Activated T-helper 17 cell treated with anti-CD3 and anti-CD28 coated beads, Interleukin-2, amount 50 U/mL, for 72 hours (primary cell): ENCODE measurements at places on chromosomes 2 and 18.

DNA sequence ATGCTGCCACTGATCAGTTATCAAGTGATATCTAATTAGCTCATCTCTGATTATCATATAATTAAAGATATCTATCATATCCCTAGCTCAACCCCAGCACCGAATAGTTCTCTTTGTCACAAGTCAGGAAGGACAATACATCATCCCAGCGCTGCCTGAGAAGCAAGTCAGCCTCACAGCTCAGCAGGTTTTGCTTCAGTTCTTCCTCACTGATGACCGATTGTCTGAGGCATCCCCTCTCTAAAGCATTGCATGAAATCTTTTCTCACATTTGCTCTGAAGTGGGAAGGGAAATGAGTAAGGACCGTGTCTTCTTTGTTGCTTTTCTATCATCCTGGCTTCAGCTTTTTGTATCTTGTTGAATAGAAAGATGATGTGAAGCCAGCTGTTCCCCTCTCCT is 247.9 kb downstream of the CMPK2 start:
- peaks cover 7% of the 10 kb centered on the region for H3K27me3 ChIP-seq
- no peak overlapping the region for H3K4me3 ChIP-seq
- H3K4me1 ChIP-seq: no peaks in the 10 kb centered on the region
- no peaks in the 10 kb centered on the region for H3K36me3 ChIP-seq

DNA sequence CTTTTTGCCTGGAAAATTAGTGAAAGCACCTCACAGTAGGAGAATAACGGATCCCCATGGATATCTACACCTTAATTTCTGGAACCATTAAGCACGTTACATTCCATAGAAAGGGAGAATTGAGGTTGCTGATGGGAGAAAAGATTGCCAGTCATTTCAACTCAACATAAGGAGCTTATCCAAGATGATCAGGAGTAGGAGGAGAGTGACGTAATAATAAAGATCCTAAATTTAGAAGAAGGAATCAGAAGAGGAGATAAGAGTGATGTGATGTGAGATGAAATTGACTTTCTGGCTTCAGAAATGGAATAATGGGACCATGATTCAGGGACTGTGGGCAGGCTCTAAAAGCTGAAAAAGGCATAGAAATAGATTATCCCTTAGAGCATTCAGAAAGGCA is 1017.8 kb upstream of the CHAC2 start:
- H3K4me3 ChIP-seq: no peak overlapping the region
- H3K4me1 ChIP-seq: no peaks in the 10 kb centered on the region
- no peak overlapping the region for H3K27ac ChIP-seq
- H3K36me3 ChIP-seq: no peaks in the 10 kb centered on the region
- no peak for ATAC-seq

- no peak overlapping the region for H3K4me3 ChIP-seq
- no peak for ATAC-seq
- H3K27ac ChIP-seq: no peak overlapping the region
- no peaks in the 10 kb centered on the region for H3K36me3 ChIP-seq
These were observed 320.0 kb downstream of the FSIP2 start for GRCh38 chr2:186058614-186059013.

- no peak overlapping the region for H3K4me3 ChIP-seq
- no peaks in the 10 kb centered on the region for H3K27me3 ChIP-seq
- peaks cover 5% of the 10 kb centered on the region for H3K4me1 ChIP-seq
- no peak overlapping the region for H3K27ac ChIP-seq
- H3K36me3 ChIP-seq: peaks cover 44% of the 10 kb centered on the region
These were observed 19.8 kb downstream of the ARL5A start for GRCh38 chr2:151808258-151809072.

DNA sequence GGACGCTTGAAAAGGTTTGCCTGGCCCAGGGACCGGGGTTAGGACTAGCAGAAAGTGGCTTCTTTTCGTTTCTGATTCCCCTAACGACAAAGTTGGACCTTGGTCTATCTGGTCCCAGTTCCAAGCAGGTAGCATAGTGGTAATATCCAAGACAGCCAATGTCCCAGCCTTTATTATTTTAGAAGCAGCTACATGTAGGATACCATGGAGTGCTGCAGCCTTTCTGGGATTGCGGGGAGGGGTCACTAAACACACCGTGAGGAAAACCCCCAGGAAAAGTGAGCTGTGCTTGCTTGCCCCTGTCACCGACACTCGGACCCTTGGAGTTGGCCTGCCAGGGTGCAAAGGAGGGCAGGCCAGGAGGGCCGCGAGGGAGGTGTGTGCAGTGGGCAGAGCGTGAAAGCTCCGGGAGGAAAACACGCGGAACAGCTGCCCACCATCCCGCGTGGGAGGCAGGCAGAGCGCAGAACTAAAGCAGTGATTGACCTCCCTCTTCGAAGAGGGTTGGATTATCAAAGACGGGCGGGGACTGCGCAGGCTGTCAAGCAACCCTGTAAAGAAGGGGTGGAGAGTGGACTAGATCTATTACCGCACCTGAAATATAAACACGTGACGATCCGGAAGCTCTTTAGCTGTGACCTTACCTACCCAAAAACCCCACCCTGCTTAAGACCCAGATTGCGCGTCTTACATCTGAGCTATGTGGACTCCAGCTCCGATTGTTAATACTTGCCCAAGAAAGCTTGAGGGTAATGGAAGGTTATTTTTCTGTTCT is 624 bp upstream of the MAP4K3 start:
- no peaks in the 10 kb centered on the region for H3K36me3 ChIP-seq
- H3K4me1 ChIP-seq: peaks cover 27% of the 10 kb centered on the region
- no peaks in the 10 kb centered on the region for H3K27me3 ChIP-seq
- peak overlapping the region; percentile 77 for H3K27ac ChIP-seq
- H3K4me3 ChIP-seq: peak overlapping the region; percentile 90

DNA sequence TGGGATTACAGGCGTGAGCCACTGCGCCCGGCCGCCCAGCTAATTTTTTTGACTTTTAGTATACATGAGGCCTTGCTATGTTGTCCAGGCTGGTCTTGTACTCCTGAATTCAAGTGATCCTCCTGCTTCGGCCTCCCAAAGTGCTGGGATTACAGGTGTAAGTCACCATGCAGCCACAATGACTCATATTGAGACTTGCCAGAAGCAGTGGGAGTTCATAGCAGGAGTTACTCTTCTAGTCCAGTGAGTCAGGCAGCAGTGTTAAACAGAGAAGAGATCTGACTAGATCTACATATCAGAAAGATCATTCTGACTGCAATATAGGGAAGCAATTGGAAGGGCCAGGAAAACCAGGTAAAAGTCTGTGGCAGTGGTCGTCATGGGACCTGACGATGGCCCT is 1.5 kb upstream of the FLACC1 start:
- H3K4me3 ChIP-seq: no peak overlapping the region
- no peaks in the 10 kb centered on the region for H3K27me3 ChIP-seq
- ATAC-seq: peak; percentile 97
- peak overlapping the region; percentile 16 for H3K27ac ChIP-seq
- H3K36me3 ChIP-seq: peaks cover 13% of the 10 kb centered on the region

DNA sequence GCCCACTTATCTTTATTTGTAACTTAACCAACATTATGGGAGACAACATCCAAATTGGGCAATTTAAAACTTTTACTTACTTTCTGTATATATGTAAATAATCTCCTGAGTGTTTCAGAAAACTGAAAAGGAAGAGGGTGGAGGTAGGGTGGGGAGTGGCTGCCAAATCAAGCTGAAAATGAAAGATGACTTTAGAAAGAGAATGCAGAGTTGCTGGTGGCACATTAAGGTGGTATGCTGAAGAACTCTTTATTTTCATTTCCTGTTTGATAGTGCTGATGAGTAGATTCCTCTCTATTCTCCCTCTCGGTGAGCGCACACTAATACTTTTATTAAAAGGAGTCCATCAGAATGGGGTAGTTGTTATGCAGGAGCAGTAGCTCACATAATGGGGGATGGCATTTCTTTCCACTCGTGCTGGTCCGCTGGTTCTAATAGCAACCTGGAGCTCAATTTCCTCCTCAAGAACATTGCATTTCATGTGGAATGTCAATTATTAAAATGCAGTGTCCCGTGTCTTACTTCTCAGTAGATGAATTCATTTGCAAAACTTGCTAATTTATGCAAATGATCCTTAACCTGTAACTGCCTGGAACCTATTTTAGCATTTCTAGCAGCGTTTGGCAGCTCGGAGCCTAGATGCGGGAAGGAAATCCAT is 466.9 kb upstream of the HNRNPA3 start:
- no peaks in the 10 kb centered on the region for H3K4me1 ChIP-seq
- no peak overlapping the region for H3K27ac ChIP-seq
- H3K4me3 ChIP-seq: no peak overlapping the region
- H3K36me3 ChIP-seq: no peaks in the 10 kb centered on the region
- ATAC-seq: no peak
- H3K27me3 ChIP-seq: peaks cover 10% of the 10 kb centered on the region
